Right renal pelvis (tissue), 4 donors: ENCODE measurements at places on chromosomes 6 and 20. TPM values are rescaled to one million over a fixed set of nuclear protein-coding genes. Genes with fewer than 3 reads are reported as not detected.

The PTCHD4 gene
- polyA plus RNA-seq, result 2.5 TPM

The MATN4 gene
- polyA plus RNA-seq, result 0.39 TPM

- DNase-seq, result no peak
Observed at GRCh38 chr6:44003345-44004061, 123.7 kb downstream of the MRPL14 start.

- no peak for DNase-seq
Observed at GRCh38 chr6:37175332-37176267, 5.6 kb downstream of the PIM1 start.

The FKBP5 gene
- polyA plus RNA-seq, result 29.8 TPM

DNA sequence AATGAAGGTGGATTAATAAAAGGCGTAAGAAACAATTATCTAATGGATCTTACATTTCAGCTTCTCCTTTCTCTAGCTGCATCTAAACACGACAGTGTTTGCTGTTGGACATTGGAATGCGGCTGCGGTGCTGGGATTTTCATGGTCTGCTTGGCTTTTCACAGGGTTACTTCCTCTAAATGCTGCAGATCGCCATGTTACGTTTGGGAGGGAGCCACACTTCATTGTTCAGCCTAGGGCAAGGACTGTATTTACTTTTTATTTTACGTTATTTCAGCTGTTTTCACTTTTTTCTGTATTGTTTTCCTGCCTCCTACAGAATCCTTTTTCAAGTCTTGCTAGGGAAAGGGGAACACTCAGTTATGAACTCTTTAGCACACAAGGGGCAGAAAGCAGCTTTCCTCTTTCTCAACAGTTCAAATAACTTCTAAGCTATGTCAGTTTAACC, 97.9 kb upstream of the MTHFD1L start:
- DNase-seq, result no peak

- DNase-seq, result no peak
Observed at GRCh38 chr20:34753706-34754461, 49.7 kb downstream of the TP53INP2 start.

- DNase-seq, result no peak
Observed at GRCh38 chr6:133131621-133132465, 109.3 kb upstream of the EYA4 start.

- DNase-seq, result no peak
Observed at GRCh38 chr6:81787313-81788068, 35.0 kb upstream of the TENT5A start.

DNA sequence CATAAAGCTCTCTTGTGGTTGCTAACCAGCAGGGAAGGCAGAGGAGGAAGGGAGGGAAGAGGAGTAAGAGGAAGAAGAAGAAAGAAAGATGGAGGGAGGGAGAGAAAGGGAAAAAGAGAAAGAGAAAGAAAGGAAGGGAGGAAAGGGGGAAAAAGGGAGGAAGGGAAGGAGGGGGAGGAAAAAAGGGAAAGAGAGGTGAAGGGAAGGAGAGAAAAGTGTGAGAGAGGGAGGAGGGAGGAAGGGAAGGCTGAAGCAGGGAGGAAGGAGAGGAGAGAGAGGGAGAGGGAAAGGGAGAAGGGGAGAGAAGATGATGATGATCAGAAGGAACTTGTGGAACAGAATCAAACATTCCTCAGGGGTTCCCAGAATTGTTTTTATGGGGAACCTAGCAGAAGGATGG, 57.5 kb upstream of the TOX2 start:
- no peak for DNase-seq

GRCh38 chr6:44224029-44224964, 902 bp downstream of the SLC29A1 start:
- DNase-seq, result no peak

DNA sequence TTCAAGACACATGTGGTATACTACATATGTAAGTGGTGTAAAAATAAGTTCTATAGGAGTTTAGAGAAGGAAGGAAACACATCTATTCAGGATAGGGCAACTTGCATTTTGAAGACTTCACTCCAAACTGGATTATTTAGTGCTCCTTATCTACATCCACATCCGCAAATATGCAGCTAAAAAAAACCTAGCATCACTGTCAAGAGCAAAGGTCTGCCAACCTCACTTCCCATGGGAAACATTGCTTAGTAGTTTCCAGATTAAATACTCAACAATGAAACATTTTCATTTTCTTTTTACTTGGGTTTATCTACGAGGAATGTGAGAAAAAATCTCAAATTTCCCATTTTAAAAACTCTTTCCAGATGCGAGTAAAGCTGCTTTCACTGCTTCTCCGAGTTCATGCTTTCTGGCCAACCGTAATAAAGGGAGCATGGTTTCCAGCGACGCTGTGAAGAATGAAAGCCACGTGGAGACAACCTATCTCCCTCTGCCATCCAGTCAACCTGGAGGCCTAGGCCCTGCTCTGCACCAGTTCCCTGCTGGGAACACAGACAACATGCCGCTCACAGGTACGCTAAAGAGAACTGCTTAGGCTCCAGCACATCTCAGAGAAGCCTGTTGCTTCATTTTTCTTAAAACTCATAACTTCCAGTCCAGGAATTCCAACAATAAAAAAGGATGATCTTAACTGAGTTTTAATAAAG, 48.2 kb downstream of the RFX6 start:
- DNase-seq, result no peak

The TNFRSF21 gene
- polyA plus RNA-seq, result 37.7 TPM

- no peak for DNase-seq
Observed at GRCh38 chr6:20900389-20901160, 366.3 kb downstream of the CDKAL1 start.

GRCh38 chr6:124371974-124372475, 568.4 kb downstream of the NKAIN2 start:
- peak; percentile 1 for DNase-seq
